Choroid plexus epithelial cell (primary cell): ENCODE measurements at places on chromosomes 7 and 10.

- DNase-seq: no peak
Measured at GRCh38 chr10:42646214-42646613, 7.8 kb upstream of the ZNF33B start.

GRCh38 chr10:5615316-5615715 is 51.1 kb downstream of the ASB13 start:
- DNase-seq: peak; percentile 40

GRCh38 chr7:141698247-141699015 is 3.5 kb downstream of the DENND11 start:
- no peak for DNase-seq

DNA sequence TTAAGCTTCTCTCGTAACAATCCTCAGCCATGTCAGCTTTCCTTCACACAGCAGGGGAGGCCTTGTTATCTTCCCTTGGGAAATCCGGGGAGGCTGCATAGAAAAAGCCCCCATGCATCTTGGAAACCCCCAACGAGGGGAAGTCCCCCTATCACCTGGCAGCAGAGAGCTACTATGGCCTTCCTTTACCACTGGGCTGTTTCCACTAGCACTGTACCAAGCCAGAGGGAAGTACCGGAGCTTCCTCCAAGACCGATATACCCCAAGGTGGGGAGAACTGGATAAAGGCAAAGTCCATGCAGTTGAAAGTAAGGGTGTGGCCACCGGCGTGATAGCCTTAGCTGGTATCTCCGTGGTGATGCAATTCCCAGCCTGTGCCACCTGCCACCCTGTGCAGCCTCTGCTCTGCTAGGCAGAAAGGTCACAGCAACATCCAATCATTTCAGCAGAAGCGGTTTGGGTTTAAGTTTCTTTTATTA is 4.4 kb upstream of the CLIP2 start:
- DNase-seq: peak; percentile 41

DNA sequence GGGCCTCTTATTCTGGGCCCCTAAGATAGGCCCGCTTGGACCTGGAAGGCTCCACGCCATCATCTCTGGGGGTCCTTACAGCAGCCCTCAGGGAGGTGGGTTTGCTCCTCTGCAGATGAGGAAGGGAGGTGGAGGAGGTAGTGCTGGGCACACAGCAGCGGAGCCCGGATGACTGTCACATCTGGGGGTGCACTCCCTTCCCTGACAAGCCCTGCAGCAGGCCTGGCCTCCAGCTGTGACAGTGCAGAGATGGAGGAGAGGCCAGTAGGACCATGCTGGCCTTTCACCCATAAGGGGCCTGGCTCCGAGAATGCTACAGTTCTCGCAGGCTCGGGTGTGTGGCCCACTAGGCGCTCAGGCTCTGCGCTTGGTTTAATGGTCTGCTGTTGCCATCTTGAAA is 9.2 kb downstream of the GDF2 start:
- no peak for DNase-seq

DNA sequence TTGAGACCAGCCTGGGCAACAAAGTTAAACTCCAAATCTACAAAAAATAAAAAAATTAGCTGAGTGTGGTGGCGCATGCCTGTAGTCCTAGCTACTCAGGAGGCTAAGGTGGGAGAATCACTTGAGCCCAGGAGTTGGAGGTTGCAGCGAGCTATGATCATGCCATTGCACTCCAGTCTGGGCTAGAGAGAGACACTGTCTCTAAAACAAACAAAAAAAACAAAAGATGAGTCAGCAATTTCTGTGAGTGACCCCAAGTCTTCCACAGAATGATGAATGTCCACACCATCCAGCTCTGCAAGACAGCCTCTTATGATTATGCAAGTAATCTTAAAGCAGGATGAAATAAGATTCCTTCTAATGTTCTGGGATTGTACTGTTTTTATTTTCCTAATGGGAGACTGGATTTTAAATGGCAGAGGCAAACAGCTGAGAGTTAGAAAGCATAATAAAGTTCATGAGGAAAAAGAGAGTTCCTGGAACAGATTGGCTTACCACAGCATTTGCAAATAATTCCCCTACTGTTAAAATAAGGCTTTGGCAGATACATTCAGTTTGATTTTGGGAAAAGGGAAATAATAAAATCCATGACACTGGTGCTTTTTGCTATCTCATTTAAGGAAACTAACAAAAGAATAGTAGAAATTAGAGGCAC is 18.9 kb upstream of the PRKAR2B start:
- DNase-seq: peak; percentile 58

GRCh38 chr7:99019523-99020412 is 124.1 kb downstream of the SMURF1 start:
- DNase-seq: no peak

- DNase-seq: no peak
Measured at GRCh38 chr10:53395449-53395848, 622.9 kb upstream of the MBL2 start.

- no peak for DNase-seq
Measured at GRCh38 chr7:135377171-135377570, 132.7 kb downstream of the CNOT4 start.

GRCh38 chr10:18144928-18145327 is 4.7 kb downstream of the CACNB2 start:
- DNase-seq: peak; percentile 60

GRCh38 chr7:936386-937054 is 18.0 kb downstream of the ADAP1 start:
- peak; percentile 68 for DNase-seq

DNA sequence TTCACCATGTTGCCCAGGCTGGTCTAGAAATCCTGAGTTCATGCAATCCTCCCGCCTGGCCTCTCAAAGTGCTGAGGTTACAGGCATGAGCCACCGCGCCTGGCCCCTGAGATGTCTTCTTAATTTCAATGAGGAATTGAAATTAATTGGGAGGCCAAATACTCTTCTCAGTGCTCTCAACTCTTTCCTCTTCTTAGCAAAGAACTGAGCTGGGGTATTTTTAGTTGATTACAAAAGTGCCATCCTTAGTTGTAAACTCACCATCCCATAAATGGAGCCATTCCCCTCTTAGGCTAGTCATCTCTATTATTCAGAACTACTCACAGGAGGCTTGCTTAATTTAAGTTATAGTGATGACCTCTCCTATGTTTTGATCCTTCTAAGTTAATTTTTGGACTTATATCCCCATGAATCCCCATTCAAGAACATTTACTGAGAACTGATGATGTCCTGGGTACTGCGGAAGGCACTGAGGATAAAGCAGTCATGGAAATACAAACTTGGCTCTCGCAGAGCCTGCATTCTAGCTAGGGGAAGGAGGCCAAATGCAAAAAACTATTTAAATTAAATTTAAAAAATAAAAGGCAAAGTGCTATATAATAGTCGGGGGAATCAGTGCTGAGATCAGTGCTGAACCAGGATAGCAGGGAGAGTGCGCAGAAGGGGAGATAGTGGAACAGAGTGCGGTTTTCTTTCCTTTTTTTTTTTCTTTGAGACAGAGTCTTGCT is 145.3 kb downstream of the SFMBT2 start:
- DNase-seq: no peak

DNA sequence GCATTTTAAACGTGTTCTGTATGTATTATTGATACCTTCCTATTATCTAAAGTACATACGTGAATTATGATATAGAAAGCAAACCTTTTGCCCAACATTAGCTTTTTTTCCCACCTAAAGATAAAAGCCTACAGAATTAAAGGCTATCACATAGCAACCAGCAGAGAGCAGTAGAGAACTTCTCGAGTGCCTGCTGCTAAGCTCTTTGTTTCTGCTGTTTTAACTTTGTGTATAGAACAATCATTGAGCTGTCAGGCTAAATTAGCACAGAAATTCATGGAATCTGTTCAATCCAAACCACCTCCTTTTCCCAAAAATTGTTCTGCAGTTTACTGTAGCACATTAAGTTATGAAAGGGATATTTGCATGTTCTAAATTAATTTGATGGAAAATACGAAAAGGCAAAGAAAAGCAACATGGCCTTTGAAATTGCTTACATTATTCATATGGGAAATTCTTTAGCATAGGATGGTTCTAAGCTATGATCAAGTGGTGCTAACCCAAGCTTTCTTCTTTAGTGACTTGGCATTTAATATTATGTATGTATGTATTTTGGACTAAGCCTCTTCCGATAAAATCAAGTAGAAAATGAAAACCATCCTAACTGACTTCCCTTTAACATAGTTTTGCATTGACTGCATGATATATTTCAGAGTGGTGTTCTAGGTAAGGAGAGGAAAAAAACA is 1288.5 kb downstream of the GATA3 start:
- peak; percentile 68 for DNase-seq

- DNase-seq: peak; percentile 67
Measured at GRCh38 chr7:135253851-135254771, 20.5 kb downstream of the STRA8 start.

- DNase-seq: no peak
Measured at GRCh38 chr7:7641129-7641663, 644 bp downstream of the UMAD1 start.

- DNase-seq: peak; percentile 38
Measured at GRCh38 chr7:117401293-117402002, 25.8 kb downstream of the ASZ1 start.

DNA sequence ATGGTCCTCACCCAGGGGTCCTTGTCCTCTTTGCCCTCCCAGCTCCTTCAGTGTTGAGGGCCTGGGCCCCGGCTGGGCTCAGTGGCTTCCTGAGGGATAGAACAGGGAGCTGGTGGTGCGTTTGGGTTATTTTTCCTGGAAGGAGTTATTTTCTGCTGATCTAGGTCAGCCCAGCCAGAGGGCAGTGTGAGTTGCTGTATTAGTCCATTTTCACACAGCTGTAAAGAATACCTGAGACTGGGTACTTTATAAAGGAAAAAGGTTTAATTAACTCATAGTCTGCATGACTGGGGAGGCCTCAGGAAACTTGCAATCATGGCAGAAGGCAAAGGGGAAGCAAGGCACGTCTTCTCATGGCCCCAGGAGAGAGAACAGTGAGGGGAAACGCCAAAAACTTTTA is 122.4 kb upstream of the PCBD1 start:
- peak; percentile 12 for DNase-seq

- DNase-seq: peak; percentile 36
Measured at GRCh38 chr7:2247141-2247995, 5.3 kb downstream of the NUDT1 start.

GRCh38 chr7:63080406-63080805 is 918.2 kb upstream of the ZNF722 start:
- no peak for DNase-seq

- no peak for DNase-seq
Measured at GRCh38 chr10:6597478-6597877, 17.4 kb upstream of the PRKCQ start.

- no peak for DNase-seq
Measured at GRCh38 chr7:45982907-45983719, 62.0 kb upstream of the IGFBP3 start.

DNA sequence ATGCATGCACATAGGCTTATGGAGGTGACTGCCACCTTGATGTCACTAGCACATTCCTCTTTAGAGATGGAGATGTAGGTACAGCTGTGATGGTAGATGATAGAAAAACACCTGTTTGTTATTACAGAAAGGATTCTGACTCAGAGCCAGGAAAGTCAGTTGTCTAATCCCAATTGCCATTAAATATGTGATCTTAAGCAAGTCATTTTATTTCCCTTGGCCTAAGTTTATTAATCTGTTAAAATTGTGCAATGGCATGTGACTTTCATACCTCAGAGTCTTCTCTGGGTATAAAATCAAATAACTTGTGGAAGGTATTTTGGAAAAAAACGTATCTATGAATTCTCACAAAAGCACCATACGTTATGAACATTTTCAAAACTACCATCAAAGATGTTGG is 123.9 kb upstream of the BET1 start:
- DNase-seq: no peak

GRCh38 chr7:152910545-152911225 is 151.1 kb downstream of the ACTR3B start:
- no peak for DNase-seq

DNA sequence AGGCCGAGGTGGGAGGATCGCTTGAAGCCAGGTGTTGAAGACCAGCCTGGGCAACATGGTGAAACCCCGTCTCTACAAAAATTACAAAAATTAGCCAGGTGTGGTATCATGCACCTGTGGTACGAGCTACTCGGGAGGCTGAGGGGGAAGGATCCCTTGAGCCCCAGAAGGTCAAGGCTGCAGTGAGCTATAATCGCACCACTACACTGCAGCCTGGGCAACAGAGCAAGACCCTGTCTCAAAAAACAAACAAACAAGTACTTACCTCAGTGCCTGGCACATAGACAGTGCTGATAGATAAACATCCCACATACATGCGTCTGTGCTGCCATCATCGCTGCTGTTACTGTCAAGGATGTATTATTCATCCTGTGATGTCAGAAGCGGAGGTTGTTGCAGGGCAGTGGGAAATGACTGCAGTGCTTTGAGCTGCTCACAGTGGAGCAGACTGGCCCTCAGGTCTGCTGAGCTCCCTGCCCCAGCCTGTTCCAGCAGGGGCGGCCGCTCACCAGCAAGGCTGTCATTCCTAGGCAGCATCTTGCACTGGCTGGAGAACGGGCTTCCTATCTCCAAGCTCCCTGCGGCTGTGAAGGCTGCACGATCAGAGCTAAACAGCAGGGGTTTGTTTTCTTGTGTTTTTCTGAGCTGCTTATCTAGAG is 18.6 kb downstream of the FOXK1 start:
- peak; percentile 98 for DNase-seq

DNA sequence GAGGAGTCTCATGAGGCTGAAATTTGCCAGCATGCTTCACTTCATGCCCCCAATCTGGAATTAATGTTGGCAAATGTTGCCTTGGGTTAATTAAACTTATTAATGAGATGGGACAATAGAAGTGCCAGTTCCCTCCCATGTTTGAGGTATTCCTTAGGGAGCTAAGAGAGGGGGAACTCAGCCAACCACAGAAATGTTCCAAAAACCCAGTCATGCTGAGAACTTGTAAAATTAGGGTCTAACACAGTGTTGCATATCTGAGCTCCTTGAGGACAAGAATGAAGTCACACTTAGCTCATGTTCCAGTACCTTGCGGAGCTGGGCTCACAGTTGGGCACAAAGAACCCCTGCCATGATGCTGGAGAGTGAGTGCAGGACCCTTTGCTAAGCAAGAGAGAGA is 89.4 kb downstream of the OAT start:
- no peak for DNase-seq

DNA sequence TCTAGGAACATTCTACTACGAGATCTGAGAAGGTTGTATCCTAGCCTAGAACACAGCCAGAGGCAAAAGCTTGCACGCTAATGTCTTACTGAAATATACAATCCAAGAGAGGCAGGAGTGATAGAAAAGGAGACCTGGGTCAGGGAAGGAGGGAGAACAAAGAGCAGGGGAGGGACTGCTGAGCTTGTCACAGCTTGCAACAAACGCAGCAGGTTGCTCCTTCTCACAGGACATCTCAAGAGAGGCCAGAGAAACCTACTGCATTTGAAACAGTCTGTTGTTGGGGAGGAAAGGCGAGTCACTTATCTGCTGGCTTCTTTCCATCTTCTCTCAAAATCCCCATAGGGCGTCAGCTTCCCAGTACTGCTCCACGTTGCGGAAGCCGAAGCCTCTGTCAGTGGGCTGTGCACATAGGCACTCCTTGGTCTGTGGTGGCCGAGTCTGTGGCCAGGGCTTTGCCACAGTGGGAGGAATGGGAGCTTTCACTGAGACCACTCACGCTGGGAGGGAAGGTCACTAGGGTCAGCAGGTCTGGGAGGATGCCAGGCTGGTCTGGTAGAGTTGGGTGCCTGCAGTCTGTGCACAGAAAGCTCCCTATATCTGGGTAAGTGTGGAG is 25.8 kb upstream of the GPNMB start:
- peak; percentile 15 for DNase-seq
